Esophagus squamous epithelium (tissue), 5 donors: ENCODE measurements at places on chromosomes 2 and 18. TPM values are rescaled to one million over a fixed set of nuclear protein-coding genes. Genes with fewer than 3 reads are reported as not detected.

DNA sequence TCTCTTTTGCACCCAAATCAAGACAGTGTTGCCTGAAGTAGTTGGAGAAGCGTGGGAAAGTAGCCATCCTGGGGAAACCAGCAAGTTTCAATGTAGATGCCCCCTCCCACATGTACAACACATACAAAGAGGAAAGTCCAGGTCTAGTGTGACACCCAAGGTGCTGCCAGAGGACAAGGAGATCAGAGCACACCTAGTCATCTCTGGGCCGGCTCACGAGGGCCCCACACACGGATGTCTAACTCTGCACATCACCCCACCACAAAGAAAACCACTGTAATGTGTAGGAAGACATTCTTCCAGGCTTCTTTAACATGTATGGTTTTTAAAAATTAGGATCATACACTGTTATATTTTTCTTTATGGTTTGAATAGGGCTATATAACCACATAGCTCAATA lies 21.6 kb downstream of the PARD6G start:
- no peak for DNase-seq

- no peak for DNase-seq
Observed at GRCh38 chr18:48835745-48836170, 115.0 kb downstream of the SMAD7 start.

Gene OTOS
- not detected for total RNA-seq

DNA sequence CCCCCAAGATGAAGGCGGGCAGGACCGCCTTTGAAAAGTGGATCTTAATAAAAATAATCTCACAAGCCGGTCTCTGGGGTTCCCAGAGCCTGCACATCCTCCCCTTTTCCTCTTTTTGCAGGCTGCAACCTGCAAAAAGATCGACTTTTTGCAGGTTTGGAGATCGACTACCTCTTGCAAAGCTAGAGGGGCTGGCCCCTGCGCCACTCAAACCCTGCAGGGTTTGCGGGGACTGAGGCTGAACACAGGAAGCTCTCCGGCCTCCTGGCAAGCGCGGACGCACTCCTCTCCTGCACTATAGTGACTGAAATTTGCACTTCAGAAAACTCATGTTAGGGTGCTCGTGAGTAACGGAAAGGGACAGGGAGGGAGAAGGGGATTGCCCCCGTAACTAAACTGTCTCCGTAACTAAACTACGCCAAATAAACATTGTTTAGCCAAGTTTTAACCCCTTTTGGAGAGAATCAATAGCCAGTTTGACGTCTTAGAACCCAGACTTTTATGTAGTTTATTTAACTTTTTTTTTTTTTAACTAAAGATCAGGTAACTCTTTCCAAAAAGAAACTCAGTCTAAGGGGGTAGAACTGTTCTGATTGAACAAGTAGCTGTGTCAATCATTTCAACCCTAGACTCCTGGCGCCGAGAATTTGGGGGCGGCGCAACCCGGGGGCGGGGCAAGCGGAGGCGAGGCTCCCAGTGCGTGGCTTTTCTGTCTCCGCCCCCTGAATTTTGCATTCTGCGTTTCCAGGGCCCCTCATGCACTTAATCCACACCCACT lies 2.5 kb downstream of the IGFBP5 start:
- DNase-seq, result no peak

Gene ZAP70
- 3.5 TPM for total RNA-seq

- DNase-seq, result no peak
Observed at GRCh38 chr2:126771501-126772195, 115.7 kb downstream of the GYPC start.

DNA sequence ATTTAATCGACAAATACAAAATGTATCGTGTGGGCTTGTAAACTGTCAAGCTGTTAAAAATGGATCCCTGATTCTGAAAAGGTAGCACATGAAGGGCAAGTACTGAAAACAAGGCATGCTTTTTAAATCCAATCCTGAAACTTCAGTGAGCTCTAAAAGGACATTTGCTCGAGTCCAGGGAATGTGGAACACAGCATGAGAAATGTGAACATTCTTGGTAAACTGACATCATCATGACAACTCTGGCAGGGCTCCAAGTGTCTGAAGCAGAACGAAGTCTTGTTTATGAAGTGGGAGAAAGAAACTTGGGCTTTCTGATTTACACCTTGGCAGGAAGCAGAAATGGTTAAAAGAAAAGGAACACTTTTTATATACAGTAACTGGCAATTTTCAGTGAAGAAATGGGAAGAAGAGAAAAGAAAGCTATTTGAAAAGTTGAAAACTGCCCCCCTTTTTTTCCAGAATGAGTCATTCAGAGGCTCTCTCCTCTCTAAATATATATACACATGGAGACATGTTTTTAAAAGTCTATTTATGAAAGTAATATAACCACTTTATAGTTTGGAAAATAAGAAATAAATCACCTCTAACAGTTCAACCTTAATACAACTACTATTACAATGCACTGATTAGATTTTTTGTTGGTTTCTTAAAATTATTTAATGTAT lies 120.8 kb downstream of the GAREM1 start:
- no peak for DNase-seq
